ENCODE measurements at places on chromosomes 3 and 15. TPM values are rescaled to one million over a fixed set of nuclear protein-coding genes. Genes with fewer than 3 reads are reported as not detected.
A peak's percentile ranks its signal among the peaks of the same experiment; 100 is the strongest.

Gene PPP1R14D
- not detected for total RNA-seq

Gene KNSTRN
- 144 TPM for total RNA-seq

Gene VGLL3
- 8.4 TPM for total RNA-seq

Gene PARP15
- total RNA-seq = under 0.01 TPM

Gene CILP
- total RNA-seq = 0.03 TPM

Gene SAXO2
- total RNA-seq = 11.0 TPM

Gene CHD2
- total RNA-seq = 26.3 TPM

Gene RAB6B
- total RNA-seq = 1.4 TPM

DNA sequence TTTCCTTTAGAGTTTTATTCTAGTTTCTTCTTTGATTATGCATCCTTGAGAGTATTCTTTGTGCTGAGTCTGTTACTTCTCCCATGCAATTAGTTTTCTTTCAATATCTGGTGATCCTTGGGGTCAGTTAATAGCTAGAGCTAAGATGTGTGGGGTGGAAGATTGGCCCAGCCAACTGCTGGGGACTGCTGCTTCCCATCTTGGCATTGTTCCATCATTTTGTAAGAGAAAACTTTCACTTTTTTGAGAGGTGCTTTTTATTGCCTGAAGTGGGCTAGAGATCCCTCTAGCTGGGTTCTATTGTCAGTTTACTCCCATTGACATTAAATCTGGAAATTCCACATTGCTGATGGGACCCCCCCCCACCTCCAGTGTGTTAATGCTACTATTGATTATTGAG lies 15.4 kb downstream of the BCL2L10 start:
- DNase-seq = no peak

DNA sequence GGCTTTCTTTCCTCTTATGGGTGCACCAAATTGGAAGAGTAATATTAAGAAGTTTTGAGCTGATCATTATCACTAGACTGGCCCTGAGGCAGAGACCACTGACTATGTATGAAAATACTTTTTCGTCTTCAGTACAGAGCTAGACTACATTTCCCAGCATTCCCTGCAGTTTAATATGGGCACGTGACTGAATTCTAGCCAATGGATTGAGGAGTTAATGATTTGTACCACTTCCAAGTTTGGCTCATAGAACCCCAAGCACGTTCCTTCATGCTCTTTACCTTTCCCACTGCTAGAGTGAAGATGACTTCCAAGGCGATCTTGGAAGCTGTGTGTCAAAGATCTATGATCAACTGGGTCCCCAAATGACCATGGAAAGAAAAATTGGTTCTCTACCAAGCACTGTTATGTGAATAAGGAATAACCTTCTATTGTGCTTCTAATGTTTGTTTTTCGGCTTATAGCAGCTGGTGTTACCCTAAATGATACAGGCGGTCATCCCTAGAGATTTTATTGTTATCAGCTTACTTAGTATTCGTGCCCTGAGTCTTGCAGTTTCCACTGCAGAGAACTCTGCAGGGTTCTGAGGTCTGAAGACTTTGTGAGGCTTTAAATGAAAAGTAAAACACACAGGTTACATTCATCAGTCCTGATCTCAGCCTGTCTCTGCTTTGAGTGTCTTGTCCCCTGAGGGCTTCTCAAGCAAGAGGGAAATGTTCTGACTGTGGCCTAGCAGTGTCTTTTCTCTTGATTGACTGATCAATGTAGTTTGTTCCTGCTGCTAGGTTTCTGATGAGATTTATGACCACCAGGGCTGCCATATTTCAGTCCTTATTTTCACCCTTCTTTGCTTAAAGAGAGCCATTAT lies 486.8 kb downstream of the PDCD6IP start:
- DNase-seq = no peak

DNA sequence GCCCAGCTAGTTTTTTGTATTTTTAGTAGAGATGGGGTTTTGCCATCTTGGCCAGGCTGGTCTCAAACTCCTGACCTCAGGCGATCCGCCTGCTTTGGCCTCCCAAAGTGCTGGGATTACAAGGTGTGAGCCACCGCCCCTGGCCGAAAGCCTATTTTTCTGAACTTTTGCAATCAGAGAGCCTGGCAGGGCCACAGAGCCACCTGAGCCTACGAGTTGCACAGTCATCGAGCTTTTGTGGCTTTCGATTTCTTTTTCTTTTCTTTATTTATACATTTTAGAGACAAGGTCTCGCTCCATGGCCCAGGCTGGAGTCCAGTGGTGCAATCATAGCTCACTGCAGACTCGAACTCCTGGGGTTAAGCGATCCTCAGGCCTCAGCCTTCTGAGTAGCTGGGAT lies 140.4 kb downstream of the NSMCE3 start:
- DNase-seq = no peak

- DNase-seq = no peak
These were observed 316.5 kb upstream of the PROK2 start for GRCh38 chr3:72101494-72101893.

DNA sequence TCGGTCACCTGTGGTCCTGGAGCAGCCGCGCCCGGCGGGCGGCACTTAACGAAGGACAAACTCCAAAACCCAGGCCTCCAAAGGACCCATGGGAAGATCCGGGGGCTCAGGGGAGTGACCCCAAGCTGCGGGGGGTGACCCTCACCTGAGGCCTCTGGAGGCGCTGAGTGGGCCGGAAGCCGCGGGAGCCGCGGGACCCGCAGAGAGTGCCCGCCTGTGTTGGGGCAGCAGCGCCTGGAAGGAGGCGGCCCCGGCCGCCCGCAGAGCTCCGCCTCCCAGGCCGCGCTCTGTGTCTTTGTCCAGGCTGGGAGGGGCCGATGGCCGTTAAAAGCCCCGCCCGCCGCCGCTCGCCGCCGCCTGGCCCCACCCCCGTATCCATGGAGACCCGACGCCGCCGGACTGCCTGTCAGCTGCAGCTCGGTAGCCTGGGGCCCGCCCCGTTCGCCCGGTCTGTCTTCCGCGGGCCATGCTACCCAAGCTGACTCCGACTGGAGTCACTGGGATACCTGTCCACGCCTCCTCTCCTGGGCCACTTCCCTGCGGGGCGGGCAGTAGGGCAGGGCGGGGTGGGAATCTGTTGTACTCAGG lies 15.3 kb upstream of the FANCD2 start:
- peak; percentile 90 for DNase-seq

DNA sequence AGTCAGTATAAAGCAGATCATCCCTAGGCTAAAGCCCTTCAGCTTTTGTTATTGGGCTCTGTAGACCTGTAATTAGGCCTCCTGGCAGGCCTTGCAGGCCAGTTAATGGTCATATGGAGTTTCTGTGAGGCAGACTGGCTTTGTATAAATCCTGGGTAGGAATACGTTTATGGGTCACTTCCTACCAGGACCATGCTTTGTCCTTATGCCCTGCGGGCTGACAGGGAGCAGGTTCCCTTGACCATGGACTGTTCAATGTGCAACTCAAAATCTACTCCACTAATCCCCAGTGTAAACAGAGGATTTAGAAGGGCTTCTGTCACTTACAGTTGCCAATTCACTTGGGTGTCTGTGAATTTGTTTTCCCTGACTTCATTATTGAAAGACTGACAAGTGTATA lies 202.7 kb upstream of the MLF1 start:
- no peak for DNase-seq

GRCh38 chr15:63040509-63040908 lies 2.0 kb upstream of the TPM1 start:
- no peak for DNase-seq

DNA sequence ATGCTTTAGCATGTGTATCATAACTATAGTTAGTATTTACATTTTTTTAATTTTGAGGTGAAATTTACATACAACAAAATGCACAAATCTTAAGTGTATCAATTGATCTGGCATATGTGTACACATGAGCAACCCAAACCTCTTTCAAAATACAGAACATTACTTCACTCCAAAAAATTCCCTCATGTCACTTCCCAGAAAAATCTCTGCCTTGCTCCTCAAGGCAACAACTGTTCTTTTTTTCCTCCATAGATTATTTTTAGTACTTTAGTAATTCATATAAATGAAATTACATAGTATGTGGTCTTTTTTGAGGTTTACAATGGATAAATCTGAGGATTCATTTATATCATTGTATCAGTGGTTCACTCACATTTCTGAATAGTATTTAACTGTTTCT lies 84.9 kb downstream of the TRIM42 start:
- DNase-seq = no peak

DNA sequence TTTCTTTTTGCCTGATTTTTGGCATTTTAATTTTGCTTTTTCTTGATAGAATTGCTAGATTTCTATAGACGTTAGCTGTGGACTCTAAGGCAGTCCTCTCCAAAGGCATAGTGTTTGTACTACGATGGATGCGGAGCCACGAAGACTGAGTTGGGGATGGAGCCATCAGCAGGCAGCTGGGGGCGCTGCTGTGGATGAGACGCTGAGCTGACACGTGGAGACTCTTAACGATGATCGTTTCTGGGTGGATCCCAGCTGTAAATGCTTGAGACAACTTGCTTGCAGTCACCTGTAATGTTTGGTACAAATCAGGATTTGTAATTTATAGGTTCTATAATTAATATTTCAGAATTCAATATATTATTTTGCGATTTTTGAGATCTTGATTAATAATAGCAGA lies 13.3 kb upstream of the PPP1R2 start:
- no peak for DNase-seq

GRCh38 chr3:170614214-170614966 lies 28.5 kb upstream of the SLC7A14 start:
- DNase-seq = peak; percentile 74

- peak; percentile 84 for DNase-seq
These were observed 24.1 kb downstream of the DUT start for GRCh38 chr15:48355377-48355776.

- DNase-seq = no peak
These were observed 25.6 kb downstream of the RASGRP1 start for GRCh38 chr15:38539008-38539343.

GRCh38 chr3:187795207-187795960 lies 50.1 kb upstream of the BCL6 start:
- no peak for DNase-seq

DNA sequence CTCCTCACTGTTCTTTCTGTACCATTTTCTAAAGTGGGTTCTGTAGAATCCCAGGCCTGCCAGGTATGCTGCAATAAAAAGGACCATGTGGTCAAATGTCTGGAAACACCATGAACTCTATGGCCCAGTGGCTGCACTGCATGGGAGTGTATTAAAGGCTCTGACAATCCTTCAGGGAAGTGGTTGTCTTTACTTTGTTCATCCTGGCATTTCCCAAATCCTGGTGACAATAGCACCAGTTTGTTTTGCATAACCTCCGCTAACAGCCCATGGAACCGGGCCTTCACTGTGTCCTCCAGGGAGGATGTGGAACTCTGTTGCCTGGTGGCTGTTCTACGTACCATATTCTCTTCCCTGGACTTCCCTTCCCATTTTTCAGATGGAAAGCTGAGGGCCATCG lies 11.2 kb upstream of the DUSP7 start:
- no peak for DNase-seq

DNA sequence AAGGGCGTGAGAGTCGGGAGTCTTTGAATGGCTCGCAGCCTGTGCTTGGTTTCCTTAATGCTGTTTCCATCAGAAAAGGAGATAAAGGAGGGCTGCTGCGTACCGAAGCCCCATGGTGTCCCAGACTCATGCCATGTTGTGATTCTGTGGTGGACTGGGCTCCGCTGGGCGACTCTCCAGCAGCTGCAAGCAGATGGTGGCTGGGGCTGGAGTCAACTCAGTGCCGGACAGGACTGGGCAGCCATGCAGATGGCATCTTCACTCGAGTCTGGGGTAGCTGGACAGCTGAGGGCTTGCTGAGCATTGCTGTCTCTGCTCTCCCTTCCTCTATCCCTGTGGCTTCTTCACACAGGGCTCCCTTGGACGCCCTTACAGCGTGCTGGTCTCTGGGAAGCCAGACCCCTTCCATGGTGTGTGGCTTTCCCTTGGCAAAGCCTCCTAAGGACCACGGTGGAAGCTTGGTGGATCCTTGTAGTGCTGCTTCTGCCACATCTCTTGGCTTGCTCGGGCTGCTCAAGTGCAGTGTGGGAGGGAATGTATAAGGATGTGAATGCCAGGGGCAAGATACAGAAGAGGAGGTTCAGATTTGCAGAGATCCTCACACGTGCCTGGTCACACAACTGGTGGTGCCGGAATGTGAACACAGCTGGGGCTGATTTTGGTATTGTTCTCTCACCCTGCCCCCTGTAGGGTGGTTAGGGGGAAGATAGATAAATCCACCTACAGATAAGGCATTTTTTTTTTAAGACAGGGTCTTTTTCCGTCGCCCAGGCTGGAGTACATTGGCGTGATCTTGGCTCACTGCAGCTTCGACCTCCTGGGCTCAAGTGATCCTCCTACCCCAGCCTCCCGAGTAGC lies 9.0 kb downstream of the NIPA1 start:
- no peak for DNase-seq

DNA sequence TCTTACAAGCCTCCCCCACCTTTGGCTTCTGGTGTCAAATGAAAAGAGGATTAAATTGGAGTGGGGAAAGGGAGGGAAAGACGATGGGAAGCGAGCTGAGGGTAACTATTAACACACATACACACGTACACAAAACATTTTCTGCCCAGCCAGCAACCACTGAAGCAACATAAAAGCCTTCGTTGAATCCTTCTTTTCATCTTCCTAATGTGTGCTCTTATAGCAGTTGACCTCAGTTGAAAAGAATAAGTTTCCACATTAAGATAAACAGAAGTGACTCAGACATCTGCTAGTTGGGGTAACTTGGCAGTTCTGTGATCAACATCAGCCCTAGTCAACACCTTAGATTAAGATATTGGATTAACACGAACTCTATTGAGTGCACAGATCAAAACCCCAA lies 558.5 kb downstream of the MECOM start:
- peak; percentile 33 for DNase-seq

DNA sequence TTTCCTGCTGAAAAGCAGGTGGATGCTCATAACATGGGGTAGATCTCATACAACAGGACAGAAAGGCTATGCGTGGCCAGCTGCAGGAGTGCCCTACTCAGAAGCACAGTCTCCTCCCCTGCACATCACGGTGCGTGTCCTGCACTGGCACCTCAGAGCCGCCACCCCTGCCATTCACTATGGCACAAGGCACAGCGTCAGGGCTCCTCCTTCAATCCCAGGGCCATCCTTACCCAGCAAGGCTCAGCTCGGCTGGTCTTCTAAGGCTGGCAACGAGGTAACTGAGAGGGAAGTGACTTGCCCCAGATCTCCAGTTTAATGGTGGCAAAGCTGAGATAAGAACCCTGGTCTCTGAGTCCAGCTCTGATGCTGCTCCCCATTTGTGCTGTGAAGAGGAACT lies 97.1 kb downstream of the CPN2 start:
- DNase-seq = no peak

GRCh38 chr15:82020625-82021394 lies 25.0 kb downstream of the MEX3B start:
- DNase-seq = no peak

Data from Daoy (cell line).